Occipital lobe (tissue), 3 donors: ENCODE measurements at places on chromosomes 7 and 10. TPM values are rescaled to one million over a fixed set of nuclear protein-coding genes. Genes with fewer than 3 reads are reported as not detected.

The CYP3A7 gene
- total RNA-seq, result not detected

The ASB4 gene
- 0.16 TPM for total RNA-seq

The PRSS1 gene
- not detected for total RNA-seq

The MMP21 gene
- total RNA-seq, result not detected

The NPC1L1 gene
- total RNA-seq, result 0.16 TPM

The NKX1-2 gene
- total RNA-seq, result 0.47 TPM
